ENCODE measurements at places on chromosomes 2 and 18.

DNA sequence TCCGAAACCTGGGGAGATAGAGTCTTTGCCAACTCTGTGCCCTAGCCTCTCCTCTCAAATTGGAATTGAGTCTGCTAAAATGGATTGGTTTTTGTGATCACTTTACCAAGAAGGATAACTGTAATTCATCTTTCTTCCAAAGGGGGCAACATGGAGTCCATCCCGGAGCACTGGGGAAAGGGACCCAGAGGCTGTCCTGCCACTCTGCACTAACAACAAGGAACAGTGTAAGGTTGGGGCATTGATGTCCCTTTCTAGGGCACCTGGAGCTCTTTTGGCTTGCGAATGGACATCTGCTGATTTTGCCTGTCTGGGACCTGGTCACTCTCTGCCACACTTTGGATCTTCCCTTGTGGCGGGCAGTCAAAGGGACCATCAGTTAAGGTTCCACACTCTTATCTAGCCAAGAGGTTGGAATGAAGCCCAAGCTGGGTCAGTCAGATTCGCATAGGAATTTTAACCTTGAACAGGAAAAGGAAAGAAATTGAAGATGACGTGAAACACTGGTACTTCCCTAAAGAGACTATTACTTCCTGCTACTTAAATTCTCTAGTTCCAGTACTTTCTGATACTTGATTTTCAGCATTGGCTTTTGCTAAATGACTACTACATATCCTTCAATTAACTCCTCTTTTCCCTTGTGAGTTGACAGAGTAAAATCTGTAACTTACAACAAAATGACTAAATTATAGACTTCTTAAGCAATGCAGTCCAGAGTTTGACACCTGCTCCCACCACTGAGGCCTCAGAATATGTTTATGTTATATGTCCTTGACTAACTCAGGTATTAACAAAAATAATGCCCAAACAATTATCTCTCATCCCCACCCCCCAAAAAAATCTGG is 64.7 kb upstream of the KLF7 start:
- H3K36me3 ChIP-seq: no peaks in the 10 kb centered on the region
- H3K4me3 ChIP-seq: no peak overlapping the region
- H3K4me1 ChIP-seq: peaks cover 40% of the 10 kb centered on the region
- peak overlapping the region; percentile 73 for H3K27ac ChIP-seq
- H3K27me3 ChIP-seq: no peaks in the 10 kb centered on the region

GRCh38 chr2:190811811-190812210 is 68.8 kb upstream of the GLS start:
- H3K4me1 ChIP-seq: peaks cover 19% of the 10 kb centered on the region
- no peak overlapping the region for H3K4me3 ChIP-seq

DNA sequence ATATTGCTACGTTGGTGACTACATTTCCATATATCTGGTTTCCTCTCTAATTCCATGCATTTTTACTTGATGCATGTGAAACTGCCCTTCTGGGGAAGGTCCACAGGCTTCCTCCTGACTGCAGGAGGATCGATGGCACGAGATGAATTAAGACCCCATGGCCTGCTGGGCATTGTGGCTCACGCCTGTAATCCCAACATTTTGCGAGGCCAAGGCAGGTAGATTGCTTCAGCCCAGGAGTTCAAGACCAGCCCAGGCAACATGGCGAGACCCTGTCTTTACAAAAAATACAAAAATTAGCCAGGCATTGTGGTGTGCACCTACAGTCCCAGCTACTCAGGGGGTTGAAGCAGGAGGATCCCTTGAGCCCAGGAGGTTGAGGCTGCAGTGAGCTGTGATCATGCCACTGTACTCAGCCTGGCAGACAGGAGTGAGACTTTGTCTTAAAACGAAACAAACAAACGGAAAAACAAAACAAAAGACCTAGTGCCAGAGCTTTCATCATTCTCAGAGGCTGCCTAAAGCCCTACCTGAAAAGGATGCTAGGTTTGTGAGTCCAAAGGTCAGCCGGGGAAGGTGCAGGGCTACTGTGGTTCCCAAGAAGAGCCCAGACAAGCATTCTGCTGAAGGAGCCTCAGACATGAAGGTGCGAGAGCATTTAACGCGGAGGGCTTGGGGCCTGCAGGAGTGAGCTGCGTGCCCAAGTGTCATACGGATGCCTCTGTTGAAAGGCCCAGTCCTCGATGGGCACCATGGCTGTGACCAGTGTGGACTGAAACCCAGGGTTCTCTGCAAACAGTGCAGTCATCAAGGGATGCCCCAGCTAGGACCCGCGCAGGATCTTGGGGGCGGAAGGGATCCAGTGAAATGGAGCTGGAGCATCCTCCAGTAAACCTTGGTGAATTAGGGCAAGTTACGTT is 21.6 kb downstream of the GPR55 start:
- H3K4me1 ChIP-seq: peaks cover 56% of the 10 kb centered on the region
- peaks cover 2% of the 10 kb centered on the region for H3K36me3 ChIP-seq
- peaks cover 18% of the 10 kb centered on the region for H3K27me3 ChIP-seq

- DNase-seq: no peak
- peaks cover 5% of the 10 kb centered on the region for H3K4me1 ChIP-seq
- no peak overlapping the region for H3K4me3 ChIP-seq
- H3K36me3 ChIP-seq: no peaks in the 10 kb centered on the region
- H3K27me3 ChIP-seq: peaks cover 17% of the 10 kb centered on the region
- no peak overlapping the region for H3K27ac ChIP-seq
These were observed 63.6 kb downstream of the INSIG2 start for GRCh38 chr2:118151831-118152230.
